CD8-positive, alpha-beta memory T cell (primary cell): ENCODE measurements at places on chromosomes 5 and 9. TPM values are rescaled to one million over a fixed set of nuclear protein-coding genes. Genes with fewer than 3 reads are reported as not detected.

Gene GAS1
- 0.55 TPM for total RNA-seq

DNA sequence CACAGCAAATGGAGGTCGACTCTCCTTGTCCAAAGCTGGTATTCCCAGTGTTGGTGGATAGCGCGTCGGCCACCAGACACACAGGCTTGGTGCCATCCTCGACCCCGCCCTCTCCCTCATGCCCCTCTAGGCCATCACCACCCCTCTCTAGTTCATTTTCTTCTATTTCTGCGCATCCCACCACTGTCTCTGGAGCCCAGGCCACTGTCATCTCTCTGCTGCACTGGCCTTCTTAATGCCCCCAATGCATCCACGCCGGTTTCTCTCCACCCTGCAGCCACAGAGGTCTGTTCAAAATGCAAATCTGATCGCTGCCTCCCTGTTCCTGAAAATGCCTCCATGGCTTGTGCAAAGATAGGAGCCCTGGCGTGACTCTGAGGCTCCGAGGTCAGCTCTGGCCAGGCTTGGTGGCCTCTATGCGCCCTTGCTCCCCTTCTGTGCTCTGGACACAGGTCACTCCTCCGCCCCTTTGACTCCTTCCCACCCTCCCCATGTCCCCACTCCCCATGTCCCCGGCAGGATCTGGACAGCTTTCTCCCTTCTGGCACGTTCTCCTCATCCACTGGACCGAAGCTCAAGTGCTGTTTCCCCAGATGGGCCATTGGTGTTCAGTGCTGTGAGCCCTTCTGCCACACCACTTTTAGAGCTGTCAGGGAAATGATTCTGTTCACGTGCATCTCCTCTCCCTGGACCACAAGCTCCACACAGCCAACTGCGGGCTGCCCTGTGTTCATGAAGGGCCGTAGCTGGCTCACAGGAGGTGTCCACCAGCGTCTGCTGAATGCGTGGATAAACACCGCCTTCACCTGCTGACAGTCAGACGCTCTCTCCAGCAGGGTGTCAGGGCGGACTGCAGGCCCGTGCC, 59.5 kb upstream of the RNF130 start:
- H3K27ac ChIP-seq, result no peak overlapping the region
- no peak overlapping the region for H3K4me3 ChIP-seq
- H3K4me1 ChIP-seq, result no peaks in the 10 kb centered on the region
- no peak for DNase-seq

DNA sequence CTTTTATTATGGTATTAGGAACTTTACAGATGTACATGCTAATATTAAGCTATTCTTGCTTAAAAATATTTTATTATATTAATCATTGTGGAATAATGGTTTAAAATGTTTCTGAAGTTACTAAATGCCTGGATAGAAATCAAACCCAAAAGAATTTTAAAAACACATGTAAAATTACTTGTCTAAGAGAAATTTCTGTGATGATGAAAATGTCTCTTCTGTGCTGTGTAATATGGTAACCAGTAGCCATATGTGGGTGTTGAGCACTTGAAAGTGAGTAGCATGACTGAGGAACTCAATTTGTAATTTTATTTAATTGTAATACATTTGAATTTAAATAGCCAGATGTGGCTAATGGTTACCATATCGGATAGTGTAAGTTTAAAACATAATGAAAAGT, 66.7 kb upstream of the HSPB3 start:
- H3K27ac ChIP-seq, result no peak overlapping the region
- no peak for DNase-seq
- no peaks in the 10 kb centered on the region for H3K36me3 ChIP-seq
- no peaks in the 10 kb centered on the region for H3K27me3 ChIP-seq
- H3K4me1 ChIP-seq, result no peaks in the 10 kb centered on the region

DNA sequence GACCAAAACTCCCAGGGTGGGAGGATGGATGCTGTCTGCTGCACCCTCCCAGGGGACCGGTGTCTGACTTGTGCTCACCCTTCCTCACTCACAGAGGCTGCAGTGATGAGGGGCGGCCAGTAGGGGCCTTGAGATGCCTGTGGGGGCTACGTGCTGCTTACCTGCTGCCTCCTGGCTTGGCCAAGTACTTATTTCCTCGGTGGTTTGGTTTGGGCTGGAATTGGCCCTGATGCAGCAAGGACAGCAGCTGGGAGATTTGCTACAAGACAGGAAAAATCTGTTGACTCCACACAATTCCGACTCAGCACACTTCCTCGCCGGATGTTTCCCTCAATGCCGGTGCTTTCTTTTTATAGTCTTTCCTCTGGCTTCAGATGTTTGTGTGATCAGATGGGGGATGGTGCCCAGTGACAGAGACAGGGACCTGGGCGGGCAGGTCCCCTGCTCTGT, 6.6 kb downstream of the PCDH12 start:
- no peaks in the 10 kb centered on the region for H3K4me1 ChIP-seq
- H3K27ac ChIP-seq, result no peak overlapping the region
- no peaks in the 10 kb centered on the region for H3K36me3 ChIP-seq
- no peak for DNase-seq

GRCh38 chr5:92944337-92944736, 636.7 kb downstream of the NR2F1-AS1 start:
- H3K4me3 ChIP-seq, result no peak overlapping the region
- no peak overlapping the region for H3K27ac ChIP-seq
- no peak for DNase-seq
- H3K27me3 ChIP-seq, result no peaks in the 10 kb centered on the region

- DNase-seq, result no peak
- H3K27ac ChIP-seq, result no peak overlapping the region
- H3K4me1 ChIP-seq, result no peaks in the 10 kb centered on the region
- H3K36me3 ChIP-seq, result no peaks in the 10 kb centered on the region
Observed at GRCh38 chr5:27325513-27325912, 287.1 kb upstream of the CDH9 start.

Gene SLC2A6
- total RNA-seq, result 15.5 TPM

Gene C9orf85
- 12.3 TPM for total RNA-seq

Gene ANXA2R
- 6.0 TPM for total RNA-seq

Gene GPBP1
- 77.7 TPM for total RNA-seq

GRCh38 chr5:54807421-54807820, 178.0 kb downstream of the ESM1 start:
- no peaks in the 10 kb centered on the region for H3K36me3 ChIP-seq
- no peaks in the 10 kb centered on the region for H3K27me3 ChIP-seq
- no peaks in the 10 kb centered on the region for H3K4me1 ChIP-seq
- no peak for DNase-seq

DNA sequence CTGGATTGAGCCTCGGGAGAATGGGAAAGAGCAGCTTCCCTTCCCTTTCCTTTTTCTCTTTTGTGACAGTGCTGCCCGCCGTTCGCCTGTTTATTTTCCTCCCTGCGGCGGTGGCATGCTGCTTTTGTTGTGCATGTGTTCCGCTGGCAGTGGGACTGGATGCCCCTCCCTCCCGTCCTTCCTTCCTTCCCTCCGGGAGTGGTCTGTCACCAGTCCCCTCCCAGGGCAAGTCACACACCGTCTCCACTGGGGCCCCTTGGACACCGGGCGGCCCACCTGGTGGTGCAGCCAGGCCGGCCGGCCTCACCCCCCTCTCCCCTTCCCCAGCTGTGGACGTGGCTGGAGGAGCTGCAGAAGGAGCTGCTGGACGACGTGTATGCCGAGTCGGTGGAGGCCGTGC, 214.7 kb downstream of the TRIO start:
- no peaks in the 10 kb centered on the region for H3K36me3 ChIP-seq
- no peak for DNase-seq
- H3K27ac ChIP-seq, result no peak overlapping the region
- H3K4me3 ChIP-seq, result no peak overlapping the region
- H3K27me3 ChIP-seq, result no peaks in the 10 kb centered on the region

Gene HARS1
- 104 TPM for total RNA-seq

GRCh38 chr9:114720086-114720676, 38.2 kb upstream of the TEX48 start:
- H3K27ac ChIP-seq, result no peak overlapping the region
- H3K27me3 ChIP-seq, result no peaks in the 10 kb centered on the region
- H3K36me3 ChIP-seq, result no peaks in the 10 kb centered on the region
- H3K4me3 ChIP-seq, result no peak overlapping the region
- no peak for DNase-seq

GRCh38 chr5:143131972-143132371, 271.5 kb downstream of the NR3C1 start:
- H3K27ac ChIP-seq, result no peak overlapping the region
- no peaks in the 10 kb centered on the region for H3K4me1 ChIP-seq
- no peaks in the 10 kb centered on the region for H3K27me3 ChIP-seq
- no peaks in the 10 kb centered on the region for H3K36me3 ChIP-seq
- no peak overlapping the region for H3K4me3 ChIP-seq

DNA sequence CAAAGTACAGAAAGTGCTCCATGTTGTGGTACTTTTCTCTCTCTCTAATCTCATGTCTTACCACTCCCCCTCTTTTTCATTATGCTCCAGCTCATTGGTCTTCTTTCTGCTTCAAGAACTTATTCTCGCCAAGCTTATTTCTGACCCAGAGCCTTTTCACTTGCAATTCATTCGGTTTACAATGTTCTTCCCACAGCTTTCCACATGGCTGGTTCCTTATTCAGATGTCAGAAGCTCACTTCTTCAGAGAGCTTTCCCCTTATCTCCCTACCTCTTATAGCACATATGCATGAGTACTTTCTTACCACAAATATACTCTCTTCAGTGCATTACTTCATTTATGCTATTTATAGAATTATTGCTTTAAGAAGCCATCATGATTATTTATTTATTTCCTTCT, 338.8 kb upstream of the ATP10B start:
- H3K27me3 ChIP-seq, result no peaks in the 10 kb centered on the region
- DNase-seq, result no peak
- H3K4me1 ChIP-seq, result no peaks in the 10 kb centered on the region
- no peak overlapping the region for H3K4me3 ChIP-seq
- H3K36me3 ChIP-seq, result no peaks in the 10 kb centered on the region

DNA sequence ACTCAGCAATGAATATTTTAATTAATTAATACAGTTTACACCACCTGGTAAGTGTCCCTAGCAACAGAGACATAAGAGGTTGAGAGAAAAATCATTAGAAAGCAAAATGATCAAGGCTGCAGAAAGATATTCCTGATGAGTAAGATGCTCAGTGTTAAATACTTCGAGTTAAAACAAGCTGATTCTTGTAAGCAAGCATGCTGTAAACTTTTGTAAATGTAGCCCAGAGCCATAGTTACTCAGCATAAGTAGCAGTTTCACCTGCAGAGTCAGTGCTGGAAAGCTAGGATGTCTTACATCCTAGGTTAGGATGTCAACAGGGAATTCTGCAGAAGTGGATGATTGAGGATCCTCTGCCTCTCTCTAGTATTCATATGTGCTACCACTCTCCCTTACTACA, 4.2 kb downstream of the PRKACG start:
- no peak overlapping the region for H3K4me3 ChIP-seq
- no peaks in the 10 kb centered on the region for H3K27me3 ChIP-seq
- no peak for DNase-seq
- H3K4me1 ChIP-seq, result no peaks in the 10 kb centered on the region
- H3K36me3 ChIP-seq, result no peaks in the 10 kb centered on the region

GRCh38 chr9:8734760-8735159, 935.2 kb upstream of the DMAC1 start:
- H3K36me3 ChIP-seq, result no peaks in the 10 kb centered on the region
- H3K4me1 ChIP-seq, result no peaks in the 10 kb centered on the region
- H3K27ac ChIP-seq, result no peak overlapping the region
- DNase-seq, result no peak
- no peaks in the 10 kb centered on the region for H3K27me3 ChIP-seq

GRCh38 chr5:31585895-31586270, 53.0 kb upstream of the PDZD2 start:
- no peak overlapping the region for H3K4me3 ChIP-seq
- H3K27me3 ChIP-seq, result no peaks in the 10 kb centered on the region
- no peak overlapping the region for H3K27ac ChIP-seq
- H3K4me1 ChIP-seq, result no peaks in the 10 kb centered on the region
- no peaks in the 10 kb centered on the region for H3K36me3 ChIP-seq

DNA sequence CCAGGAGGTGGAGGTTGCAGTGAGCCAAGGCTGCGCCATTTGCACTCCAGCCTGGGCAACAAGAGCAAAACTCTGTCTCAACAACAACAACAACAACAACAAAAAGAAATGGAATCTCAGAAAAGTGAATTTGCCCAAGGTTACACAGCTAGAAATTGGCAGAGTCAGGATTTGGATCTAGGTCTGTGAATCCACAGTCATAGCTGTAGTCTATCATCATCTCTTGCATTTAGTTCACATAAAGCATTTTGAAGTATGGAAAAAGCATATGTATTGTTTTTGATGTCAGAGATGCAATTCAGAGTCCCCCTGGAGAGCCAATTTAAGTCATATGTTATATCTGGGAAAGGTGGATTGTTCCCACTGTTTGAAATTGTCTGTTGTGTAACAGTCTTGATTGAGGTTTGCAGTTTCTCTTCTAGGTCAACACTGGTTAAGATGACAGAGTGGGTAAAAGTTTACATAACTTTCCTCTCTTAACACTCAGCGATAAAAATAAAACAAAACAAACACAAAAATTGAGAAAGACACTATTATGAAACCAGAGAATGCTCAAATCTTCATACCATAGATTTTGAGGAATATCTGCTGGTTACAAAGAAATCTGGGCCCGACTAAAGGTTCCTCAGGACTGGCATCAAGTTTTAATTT, 21.5 kb upstream of the GPR21 start:
- no peak for DNase-seq
- H3K27me3 ChIP-seq, result no peaks in the 10 kb centered on the region

DNA sequence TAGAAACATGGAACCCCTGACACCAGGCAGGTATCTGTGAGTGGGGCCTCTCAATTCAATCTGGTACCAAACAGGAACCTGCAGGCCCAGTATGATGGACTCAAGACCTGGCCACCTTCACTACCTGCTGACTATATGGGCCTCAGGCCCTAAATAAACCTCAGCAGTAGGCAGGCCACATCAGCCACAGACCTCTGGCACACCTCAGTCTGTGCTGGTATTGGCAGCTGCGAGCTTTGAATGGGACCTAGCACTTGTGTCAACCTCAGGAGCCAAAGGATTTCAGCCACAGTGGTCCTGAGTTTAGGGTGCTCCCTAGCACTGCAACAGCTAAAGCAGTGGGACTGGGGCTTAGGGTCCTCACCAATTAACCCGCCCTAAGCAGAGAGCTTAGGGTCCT, 325.5 kb downstream of the ZNF608 start:
- H3K27ac ChIP-seq, result no peak overlapping the region
- H3K4me3 ChIP-seq, result no peak overlapping the region
- H3K27me3 ChIP-seq, result no peaks in the 10 kb centered on the region
- H3K4me1 ChIP-seq, result no peaks in the 10 kb centered on the region

GRCh38 chr5:173901705-173902104, 13.6 kb downstream of the CPEB4 start:
- H3K27me3 ChIP-seq, result no peaks in the 10 kb centered on the region
- no peaks in the 10 kb centered on the region for H3K36me3 ChIP-seq
- DNase-seq, result no peak
- H3K27ac ChIP-seq, result no peak overlapping the region
- H3K4me1 ChIP-seq, result peaks cover 11% of the 10 kb centered on the region
- H3K4me3 ChIP-seq, result no peak overlapping the region

- H3K36me3 ChIP-seq, result no peaks in the 10 kb centered on the region
- peak; percentile 10 for DNase-seq
- peak within 1 kb of the TSS; percentile 68 for H3K27ac ChIP-seq
- H3K4me3 ChIP-seq, result peak within 1 kb of the TSS; percentile 46
- H3K4me1 ChIP-seq, result peaks cover 32% of the 10 kb centered on the region
Observed at GRCh38 chr5:95730730-95731570, at the start of gene RHOBTB3. Gene RHOBTB3 (plus strand): TSS chr5:95731336. CDS start chr5:95731683, 347 bp downstream.
